ENCODE measurements at places on chromosomes 2 and 18.

DNA sequence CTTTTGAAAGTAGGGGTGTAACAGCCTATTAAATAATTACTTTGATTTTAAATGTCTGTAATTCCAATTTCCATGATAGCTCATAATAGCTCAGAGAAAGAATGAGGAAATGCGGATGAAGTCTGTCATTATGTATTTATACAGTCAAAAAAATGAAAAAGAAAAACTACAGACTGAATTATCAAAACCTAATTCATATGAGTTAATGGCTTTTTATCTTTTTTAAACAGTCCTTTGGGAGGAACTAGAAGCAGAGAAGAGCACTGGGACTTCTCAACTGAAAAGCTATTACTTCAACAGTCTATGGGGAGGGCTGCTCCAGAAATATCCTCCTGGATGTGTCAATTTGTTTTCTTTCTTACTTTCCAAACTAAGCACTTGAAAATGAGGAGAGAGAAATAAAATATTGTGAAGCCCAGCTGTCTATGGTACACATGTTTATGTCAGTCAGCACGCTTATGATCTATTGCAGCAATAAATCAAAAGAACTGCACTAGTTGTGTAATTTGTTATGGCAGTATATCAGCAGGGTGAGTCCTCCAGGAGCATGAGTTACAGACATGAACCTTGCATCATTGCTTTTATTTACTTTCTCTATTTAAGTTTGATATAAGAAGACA, 1550.2 kb downstream of the LRP1B start:
- no peak for DNase-seq

DNA sequence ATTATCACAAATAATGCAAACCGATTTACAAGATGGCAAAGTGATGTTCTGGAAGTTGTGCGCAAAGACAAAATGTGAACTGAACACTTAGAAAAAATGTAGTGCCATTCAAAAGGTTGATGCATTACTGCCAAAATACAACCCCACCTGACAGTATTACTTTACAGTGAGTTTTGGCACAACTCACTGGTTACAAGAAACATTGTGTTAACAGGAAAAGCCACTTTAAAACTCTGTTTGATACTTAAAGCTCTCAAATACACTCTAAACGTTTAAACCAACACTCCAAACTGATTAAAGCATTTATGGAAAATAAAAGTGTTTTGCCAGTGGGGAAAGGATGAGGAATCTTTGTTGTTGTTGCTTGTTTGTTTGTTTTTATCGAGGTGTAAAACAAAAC, 173.4 kb upstream of the SATB2 start:
- no peak for DNase-seq

DNA sequence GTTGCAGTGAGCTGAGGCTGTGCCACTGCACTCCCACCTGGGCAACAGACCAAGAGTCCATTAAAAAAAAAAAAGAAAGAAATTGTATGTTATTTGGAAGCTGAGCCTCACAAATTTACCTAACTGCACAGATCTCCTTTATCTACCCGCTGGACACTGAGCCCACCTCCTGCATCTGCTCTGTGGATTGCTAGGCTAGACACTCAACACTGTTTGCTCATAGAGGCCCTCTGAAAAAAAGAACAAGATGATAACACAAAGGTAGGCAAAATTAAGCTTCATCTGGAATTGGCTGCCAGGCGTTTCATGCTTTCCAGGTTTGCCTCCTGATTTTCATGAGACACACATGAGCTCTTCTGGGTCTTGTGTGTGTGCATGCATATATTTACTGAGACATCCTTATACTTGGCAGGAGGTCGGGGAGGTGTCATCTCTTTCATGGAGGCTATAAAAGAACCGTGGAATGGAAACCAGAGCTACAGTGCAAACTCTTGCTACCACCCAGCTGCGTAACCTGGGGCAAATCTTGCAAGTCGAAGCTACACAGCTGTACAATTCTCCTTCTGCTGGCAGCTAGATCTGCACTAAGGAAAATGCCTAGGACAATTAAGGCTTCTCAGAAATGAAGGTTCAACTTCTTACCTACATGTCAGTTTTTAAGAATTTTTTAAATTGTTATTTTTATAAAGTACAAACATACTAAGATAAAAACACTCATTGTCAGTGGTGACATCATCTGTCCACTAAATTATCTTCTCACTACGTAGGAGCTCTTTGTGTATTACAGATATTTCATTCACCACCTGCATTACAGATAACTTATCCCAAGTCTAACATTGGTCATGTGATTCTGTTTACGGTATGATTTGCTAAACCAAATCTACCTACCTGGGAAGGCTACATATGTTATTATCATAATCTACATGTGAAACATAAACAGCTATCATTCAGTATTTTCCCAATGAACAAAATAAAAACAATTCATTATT, 63.1 kb downstream of the CABYR start:
- no peak for DNase-seq

DNA sequence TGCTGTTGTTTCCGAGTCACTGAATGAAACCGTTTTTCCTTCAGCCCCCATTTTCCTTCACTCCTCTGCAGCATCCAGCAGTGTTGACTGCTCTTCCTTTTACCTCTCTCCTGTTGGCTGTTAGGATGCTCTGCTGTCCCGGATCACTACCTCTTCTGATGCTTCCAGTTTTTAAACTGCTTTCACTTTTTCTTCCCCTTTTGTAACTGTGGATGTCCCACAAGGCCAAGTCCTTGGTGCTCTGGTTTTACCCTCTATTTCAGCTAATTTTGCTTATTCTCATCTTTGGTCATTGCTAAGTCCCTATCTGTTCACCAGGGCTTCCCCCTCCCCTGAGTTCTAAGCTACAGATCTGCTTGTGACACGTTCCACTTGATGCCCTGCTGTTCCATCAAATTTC, 39.4 kb upstream of the MAP4K3 start:
- no peak for DNase-seq

DNA sequence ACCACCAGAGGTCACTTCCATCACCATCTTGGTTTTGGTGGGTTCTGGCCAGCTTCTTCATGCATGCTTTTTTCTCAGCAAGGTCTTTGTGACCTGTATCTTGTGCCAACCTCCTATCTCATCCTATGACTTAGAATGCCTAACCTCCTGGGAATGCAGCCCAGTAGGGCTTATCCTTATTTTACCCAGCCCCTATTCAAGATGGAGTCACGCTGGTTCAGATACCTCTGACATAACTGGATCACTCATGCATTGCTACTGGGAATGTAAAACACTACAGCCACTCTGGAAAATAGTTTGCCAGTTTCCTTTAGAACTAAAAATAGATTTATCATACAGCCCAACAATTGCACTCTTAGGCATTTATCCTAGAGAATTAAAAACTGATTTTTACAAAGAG, 219.2 kb downstream of the IRS1 start:
- DNase-seq, result no peak

- DNase-seq, result no peak
Observed at GRCh38 chr2:143356336-143356735, 227.1 kb downstream of the ARHGAP15 start.

GRCh38 chr2:215499331-215499730, 63.5 kb upstream of the FN1 start:
- no peak for DNase-seq

DNA sequence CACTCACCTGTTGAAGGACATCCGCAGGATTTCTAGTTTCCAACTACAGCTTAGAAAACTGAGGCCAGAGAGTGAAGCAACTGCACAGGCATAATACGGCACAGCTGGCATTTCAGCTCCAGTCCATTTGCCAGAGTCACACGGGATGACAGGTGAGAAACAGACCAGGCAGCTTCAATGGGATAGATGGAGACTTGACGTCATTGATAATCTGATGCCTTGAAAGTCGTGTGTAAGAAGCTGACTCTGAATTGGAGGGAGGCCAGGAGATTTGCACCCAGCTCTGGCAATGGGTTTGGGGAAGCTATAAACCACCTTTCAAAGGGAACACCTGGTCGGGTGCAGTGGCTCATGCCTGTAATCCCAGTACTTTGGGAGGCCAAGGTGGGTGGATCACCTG, 12.4 kb upstream of the DNMT3A start:
- no peak for DNase-seq

DNA sequence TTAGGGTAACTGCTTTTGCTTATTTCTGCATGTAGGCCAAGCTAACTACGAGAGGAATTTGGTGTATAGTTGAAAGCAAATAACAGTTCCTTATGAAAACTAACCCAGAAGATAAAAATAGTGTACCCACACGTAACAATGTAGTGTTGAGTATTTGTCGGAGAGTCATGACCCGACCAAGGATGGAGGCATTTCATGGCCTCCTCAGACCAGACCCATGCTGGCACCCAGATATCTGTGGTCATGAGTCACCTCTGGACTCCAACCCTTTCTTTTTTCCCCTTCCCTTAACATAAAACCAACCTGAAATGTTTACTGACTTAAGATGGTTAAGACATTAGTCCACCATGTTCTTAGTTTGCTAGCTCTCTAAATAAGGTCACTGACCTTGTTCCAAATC, 318.7 kb downstream of the NOL4 start:
- DNase-seq, result no peak

- DNase-seq, result no peak
Observed at GRCh38 chr2:47222826-47223554, 67.9 kb upstream of the STPG4 start.

- no peak for DNase-seq
Observed at GRCh38 chr18:7272311-7273049, 41.6 kb downstream of the LRRC30 start.

GRCh38 chr18:71336576-71337210, 1047.8 kb downstream of the SOCS6 start:
- DNase-seq, result no peak

DNA sequence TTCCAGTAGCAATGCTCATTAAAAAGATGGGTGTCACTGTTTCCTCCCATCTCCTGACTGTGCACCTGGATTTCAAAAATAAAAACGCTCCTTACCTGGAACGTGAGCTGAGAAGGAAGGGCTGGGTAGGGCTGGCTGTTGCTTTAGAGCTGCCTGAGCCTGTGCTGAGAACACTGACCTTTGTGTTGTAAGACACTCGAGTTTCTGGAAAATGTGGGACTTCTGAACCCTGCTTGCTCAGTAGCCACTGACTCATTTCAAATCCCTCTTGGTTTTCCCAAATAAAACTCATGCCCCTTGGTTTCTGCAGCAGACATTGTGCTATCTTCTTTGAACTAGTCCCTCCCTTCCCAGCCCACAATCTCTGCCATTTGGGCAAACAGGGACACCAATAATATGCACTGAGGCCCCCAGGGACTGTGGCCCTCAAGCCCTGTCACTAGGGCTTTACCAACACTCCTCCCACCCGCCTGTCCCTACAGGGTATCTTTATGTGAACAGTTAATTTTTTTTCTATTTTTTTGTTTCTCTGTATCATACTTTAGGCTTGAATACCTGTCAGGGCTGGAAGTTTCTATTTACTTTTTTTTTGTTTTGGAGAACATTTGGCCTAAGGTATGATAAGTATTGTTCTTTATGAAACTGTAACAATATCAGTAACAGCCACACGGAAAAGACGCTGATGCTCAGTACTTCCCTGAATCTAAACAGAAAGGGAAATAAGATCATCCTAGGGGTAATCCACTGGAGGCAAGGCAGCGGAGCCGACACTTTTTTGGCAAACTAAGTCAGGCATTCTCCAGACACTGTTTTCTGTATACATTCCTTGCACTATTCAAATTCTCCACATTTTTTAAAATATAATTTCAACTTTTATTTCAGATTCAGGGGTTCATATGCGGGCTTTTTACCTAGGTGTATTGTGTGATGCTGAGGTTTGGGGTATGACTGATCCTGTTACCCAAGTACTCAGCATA, 280.2 kb downstream of the STK39 start:
- no peak for DNase-seq

GRCh38 chr2:84963692-84964405, 7.1 kb upstream of the KCMF1 start:
- no peak for DNase-seq

GRCh38 chr18:49817947-49818346, 4.6 kb upstream of the ACAA2 start:
- no peak for DNase-seq

- no peak for DNase-seq
Observed at GRCh38 chr18:2856547-2857170, 9.9 kb downstream of the EMILIN2 start.

- DNase-seq, result no peak
Observed at GRCh38 chr2:139805441-139805840, 1025.3 kb upstream of the NXPH2 start.

DNA sequence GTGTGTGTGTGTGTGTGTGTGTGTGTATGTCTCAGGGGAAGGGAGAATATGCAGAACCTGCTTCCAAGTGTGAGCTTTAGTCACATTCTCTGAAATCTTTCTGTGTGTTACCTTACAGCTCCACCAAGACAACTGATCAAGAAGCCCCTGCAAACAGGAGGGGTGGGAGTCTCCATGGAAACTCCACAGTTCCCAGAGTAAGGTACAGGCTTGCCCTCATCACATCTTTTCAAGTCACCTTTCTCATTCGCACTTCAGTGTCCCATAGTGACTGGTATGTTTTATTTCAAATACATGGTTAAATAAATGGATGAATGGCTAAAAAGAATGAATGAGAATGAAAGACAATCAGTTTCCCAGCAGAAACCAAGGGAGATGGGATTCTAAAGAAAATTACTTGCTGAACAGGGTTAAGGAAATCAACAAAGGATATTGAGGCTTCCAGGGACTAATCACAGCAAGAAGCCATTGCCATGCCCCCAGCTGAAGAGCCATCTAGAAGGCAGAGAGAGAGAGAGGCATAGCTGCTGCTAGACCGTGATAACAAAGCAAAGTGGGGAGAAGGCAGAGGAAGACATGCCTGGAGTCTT, 987.2 kb upstream of the CELF4 start:
- no peak for DNase-seq

DNA sequence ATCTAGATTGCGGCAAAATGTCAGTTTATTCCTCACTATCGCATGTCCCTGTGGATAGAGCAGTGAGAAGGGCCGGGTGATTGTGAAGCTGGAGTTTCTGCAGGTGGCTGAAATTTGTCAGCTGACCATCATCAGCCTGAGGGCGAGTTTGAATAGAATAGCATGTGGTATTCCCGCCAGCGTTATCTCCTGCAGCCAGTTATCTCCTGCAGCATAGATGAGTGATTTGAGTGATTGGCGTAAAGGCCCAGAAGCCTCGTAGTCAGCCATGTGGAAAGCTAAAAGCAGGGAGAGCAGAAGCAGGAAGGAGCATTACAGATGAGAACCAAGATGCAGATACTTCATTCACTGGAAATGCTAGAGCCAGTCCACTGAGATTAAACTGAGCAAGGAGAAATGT, 65.5 kb downstream of the CABLES1 start:
- DNase-seq, result no peak

DNA sequence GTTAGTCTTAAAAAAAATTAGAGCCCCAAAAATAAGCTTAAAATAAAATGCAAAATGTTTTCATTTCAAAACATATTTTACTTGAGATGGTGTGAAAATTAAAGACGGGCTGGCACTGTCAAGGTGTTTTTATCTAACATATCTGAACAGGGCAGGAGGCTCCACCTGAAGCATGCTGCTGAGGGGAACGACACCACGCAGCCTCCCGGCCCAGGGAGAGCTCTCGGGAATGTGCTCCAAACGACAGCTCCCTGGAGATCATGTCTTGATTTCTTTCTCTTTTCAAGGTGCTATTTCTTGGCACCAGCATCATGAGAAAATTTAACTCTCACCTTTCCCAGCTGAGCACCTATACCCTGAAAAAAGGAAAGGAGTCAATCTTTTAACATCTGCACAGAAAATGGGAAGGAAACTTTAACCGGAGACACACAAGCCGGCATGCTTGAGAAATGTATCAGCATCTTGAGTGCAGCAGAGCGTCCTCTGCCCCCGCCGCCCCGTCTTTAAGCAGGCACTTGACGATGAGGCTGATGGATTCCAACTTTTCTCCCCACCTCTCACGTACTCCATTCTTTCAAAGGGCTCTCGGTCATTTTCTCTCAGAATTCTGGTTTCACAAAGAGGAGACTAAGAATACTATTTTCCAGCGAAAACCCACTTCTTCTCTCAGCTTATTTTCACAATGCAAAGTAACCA, 56.6 kb downstream of the EIPR1 start:
- no peak for DNase-seq

- DNase-seq, result no peak
Observed at GRCh38 chr18:25298853-25299274, 53.1 kb downstream of the ZNF521 start.
